NCI-H774 (cell line): ENCODE measurements at places on chromosomes 6 and 20.

DNA sequence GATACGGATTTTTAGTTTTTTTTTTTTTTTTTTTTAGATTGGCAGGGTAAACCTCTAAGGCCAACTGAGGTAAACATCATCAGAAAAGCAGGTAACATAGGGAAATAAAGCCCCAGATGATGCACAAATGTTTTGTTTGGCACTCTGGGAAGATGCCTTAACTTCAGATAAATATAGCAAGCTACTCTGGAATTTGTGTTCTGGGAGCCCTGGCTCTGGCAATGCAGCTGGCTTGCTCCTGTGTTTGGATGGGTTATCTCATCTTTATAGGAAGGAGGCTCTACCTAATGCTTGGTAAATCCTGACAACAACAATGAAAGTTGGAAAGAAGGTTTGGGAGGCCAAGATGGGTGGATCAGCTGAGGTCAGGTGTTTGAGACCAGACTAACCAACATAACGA lies 77.4 kb downstream of the GFOD1 start:
- no peak for DNase-seq

DNA sequence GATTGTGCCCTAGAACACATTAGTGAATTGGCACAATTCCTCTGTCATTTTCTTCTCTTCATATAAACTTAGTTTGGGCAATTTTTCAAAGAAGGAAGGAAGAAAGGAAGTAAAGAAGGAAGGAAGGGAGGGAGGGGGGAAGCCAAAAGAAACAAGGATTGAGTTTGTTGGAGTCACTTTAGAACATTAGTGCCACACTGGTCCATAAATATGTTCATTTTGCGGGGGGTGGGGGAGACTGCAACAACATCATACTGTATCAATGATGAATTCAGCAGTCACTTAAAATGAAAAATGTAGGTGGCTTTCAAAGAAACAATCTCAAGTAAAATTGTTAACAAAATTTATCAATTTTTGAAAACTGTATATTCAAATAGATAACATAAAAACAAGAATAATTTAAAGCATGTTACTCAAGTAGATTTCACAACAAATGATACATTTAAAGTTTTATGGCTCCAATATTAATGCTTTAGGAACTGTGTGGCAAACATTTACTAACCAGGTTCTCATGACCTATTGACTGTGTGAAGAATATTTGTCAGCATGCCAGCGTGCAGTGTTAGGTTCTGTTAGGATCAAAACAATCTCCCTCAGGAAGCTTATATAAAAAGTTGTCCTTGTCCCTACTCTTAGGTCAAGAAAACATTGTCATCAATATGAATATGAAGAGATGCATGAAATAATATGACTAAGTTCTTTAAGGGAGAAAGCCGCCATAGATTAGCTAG lies 208.1 kb upstream of the AGPAT4 start:
- DNase-seq = no peak

DNA sequence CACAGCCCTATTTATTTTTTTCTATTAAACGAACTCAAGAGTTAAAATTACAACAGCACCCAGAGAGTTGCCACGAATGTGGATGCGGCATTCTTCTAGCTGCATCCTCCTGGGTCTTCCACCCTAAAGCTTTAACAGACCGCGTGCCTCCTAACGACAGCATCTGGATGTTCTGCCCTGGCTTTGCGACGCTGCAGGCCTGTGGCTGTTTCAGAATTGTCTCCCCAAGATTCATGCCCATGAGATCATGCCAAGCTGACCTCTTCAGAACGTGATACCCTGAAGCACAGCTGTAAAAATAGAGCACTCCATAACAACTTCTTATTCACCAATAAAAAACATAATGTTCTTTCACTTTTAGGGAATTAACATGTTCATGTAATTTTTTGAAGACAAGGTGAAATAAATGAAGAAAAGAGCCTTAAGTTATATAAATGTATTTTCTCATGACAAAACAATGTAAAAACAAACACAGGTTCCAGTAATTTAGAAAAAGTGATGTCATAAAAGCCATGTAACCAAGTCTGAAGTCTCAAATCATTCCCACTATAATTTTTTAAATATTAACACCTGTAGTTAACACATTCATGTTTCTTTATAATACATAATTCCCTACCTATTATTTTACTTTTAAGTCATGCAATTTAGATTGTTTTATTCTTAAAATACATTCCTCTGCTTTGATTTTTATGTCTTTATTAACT lies 26.5 kb downstream of the HIVEP2 start:
- no peak for DNase-seq

DNA sequence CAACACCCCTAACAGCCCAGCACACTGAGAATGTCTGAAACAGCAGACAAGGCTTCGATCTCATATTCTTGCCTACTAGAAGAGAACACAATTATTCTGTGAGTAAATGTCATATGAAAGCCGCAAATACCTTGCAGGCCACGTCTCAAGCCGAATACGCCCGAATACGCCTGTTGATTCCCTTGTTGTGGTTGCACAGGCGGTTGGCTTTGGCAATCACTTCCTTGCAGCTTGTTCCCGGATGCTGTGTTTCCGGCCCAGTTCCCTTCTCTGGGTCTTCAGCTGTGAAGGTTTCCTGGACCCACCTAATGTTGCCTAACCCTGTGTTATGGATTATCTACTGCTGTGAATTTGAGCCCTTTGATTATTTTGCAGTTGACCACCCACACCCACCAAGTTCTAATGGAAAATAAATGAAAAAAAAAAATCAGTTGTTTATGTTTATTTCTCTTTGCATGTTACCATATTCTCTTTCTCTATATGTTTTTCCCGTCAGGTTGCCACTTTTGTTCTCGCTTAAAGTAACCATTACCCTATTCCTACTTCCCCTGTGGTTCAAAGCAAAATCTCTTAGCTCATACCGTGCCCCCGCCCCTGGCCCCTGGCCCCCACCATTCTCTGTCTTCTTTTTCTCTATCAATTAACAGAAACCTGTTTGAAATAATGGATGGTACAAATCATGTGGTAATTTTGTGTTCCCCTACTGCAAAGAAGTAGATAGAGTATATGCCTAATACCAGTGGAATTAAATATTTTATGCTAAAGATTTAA lies 172.4 kb downstream of the ADGB start:
- no peak for DNase-seq

GRCh38 chr6:116287689-116288282 lies 8.1 kb upstream of the TSPYL1 start:
- peak; percentile 40 for DNase-seq

GRCh38 chr6:166640342-166641043 lies 13.4 kb upstream of the RPS6KA2 start:
- no peak for DNase-seq

DNA sequence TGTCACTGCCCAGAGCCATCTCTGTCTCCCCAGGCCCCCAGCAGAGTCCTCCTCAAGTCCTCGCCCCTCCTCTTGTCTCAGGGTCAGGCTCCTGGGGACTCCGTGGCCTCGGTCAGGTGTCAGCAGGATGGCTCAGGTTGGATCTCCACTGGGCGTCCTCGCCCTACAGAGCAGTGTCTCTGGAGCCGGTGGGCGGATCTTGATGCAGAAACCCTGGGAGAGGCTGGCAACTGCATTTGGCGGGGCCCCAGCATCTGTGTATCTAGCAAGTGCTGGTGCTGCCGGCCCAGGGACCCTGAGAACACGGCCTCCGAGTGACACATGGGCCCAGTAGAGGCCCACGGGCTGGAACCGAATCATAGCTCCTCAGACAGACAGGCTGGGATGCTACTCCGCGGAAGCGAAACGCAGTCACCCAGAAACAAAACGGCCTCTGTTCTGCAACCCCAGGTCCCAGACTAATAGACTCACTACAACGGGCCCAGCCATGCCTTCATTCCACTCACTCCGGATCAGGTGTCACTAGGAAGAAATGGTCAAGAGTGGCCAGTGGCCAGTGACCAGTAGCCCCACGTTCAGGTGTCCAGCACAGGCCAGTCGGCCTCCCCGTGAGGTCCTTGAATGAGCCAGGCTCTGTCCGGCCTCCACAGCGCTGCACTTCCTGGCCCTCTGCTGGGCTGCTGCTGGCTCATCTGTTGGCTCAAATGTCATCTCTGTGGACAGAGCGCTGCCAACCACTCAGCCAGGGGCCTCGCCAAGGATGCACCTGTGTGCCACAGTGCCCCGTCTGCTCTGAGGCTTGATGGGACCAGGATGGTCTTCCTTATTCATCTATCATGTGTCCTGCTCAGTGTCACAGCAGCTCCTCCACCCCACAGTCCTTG lies 12.6 kb upstream of the FRMD1 start:
- peak; percentile 32 for DNase-seq

- DNase-seq = no peak
Measured at GRCh38 chr6:134590449-134590848, 272.5 kb upstream of the SGK1 start.

DNA sequence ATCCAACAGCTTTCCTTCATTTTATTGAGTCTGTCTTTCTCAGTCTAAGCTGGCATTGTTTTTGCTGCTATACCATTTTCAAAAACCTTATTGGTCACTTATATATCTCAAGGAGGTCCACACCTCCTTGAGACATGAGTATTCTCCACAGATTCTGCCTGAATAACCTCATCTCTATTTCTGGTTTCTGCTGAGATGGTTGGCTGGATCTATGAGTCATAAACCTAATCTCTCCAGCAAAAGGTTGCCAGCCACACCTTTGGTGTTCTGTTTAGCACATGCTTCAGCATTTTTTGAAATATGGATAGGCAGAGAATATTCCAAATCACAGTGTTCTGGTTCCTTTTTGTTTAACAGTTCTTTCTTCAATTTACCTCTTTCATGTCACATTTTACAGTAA lies 40.8 kb upstream of the TMEM244 start:
- no peak for DNase-seq

DNA sequence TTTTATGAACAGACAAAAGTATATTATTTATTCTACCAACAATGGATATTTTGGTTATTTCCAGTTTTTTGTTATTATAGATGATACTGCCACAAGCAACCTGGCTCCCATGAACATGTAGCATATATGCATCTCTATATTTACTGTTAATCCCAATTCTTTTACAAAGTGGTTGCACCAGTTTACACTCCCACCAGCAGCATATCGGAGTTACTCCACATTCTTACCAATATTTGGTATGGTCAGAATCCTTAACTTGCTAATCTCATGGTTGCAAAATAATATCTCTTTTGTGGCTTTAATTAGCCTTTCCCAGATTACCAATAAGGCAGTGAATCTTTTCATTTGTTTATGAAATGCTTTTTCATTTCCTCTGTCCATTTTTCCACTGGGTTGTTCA lies 137.6 kb upstream of the CDYL start:
- no peak for DNase-seq

- DNase-seq = no peak
Measured at GRCh38 chr6:11272491-11273192, 40.2 kb upstream of the NEDD9 start.
